ENCODE measurements at places on chromosomes 12 and 14. TPM values are rescaled to one million over a fixed set of nuclear protein-coding genes. Genes with fewer than 3 reads are reported as not detected.
A peak's percentile ranks its signal among the peaks of the same experiment; 100 is the strongest.

DNA sequence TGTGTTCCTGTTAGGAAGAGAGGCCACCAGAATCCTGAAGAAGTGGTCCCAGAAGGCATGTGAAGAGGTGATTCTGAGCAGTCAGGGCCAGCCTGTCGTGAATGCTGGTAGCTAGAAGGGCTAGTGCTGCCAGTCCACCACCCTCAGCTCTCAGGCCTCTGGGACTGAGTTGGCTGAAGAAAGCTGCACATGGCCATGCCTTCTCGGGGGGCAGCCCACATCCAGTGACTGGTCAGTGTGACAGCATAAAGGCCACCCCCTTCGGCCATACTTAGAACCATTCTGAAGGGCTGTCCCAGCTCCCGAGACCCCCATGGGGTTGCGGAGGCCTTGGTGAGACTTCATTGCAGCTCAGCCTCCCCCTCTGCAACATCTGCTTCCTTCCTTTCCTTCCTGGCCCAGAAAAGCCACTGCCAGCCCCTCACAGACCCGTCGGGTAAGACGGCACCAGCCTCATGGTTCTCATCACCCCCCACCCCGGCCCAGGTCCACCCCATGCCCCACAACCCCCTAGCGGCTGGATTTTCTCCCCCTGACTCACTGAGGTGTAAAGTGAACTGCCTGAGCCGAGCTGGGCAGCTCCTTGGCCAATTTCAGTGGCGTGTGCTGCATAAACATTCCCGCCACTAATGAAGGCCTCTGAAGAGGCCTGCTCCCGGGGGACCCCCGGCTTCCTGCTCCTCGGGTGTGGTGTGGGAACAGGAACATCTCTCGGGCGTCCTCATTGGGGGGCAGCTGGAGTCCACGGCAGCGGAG is 49.5 kb upstream of the DIO3 start:
- DNase-seq = no peak

DNA sequence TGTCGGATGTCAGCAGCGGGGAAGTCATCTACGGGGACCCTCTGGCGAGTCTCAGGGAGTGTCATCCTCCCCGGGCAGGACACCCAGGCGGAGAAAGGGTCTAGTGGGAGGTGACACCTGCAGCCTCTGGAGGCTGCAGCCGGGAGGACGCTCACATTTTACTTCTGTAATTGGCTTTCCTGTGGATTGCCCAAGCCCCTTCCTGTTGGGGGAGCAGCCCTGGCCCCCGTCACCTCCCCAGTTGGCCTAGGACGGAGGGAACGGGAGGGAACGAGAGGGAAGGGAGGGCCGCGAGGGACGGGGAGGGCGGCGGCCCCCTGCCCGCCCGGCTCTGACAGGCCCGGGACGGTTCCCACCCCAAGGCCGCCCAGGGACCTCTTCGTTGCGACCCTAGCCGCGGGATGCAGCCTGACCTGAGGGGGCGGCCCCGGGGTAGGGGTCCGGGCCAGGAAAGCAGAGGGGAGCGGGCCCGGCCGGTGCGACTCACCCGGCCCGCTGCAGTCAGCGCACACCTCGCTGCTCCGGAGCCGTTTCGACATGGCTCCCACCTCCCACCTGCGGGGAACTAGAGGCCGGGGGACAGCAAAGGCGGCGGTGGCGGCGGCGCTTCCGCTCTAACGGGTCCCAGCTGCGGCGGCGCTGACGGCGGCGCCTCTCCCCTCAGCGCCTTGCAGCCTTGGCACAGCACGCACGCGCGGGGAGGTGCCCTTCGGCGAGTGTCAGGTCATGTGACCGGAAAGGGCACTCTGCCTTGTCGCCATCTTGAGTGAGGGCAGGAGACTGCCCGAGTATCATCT is at the start of gene GIT2:
GIT2 (minus strand) TSS at position 683 of the 797 bp plus-strand sequence; CDS start at position 539, 144 bp downstream.
- peak; percentile 74 for DNase-seq

- no peak for DNase-seq
Observed at GRCh38 chr12:70560671-70561070, 76.6 kb downstream of the PTPRB start.

DNA sequence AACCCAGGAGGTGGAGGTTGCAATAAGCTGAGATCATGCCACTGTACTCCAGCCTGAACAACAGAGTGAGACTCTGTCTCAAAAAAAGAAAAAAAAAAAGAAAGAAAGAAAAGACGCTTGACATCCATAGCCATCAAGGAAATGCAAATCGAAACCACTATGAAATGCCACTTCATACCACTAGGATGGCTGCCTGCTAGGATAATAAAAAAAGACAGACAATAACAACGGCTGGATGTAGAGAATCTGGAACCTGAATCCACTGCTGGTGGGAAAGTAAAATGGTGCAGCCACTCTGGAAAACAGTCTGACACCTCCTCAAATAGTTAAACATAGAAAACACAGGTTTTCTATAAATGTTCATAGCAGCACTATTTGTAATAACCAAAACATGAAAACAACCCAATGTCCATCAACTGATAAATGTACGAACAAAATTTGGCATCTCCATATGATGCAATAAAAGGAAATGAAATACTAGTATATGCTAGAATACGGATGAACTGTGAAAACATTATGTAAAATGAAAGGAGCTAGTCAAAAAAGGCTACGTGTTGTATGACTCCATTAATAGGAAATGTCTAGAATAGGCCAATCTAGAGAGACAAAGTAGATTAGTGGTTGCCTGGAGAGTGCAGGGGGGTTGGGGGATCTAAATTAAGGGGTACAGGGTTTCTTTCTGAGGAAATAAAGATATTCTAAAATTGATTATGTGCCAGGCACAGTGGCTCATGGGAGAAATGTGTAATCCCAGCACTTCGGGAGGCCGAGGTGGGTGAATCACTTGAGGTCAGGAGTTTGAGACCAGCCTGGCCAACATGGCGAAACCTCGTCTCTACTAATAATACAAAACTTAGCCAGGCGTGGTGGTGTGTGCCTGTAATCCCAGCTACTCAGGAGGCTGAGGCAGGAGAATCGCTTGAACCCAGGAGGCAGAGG is 9.7 kb downstream of the WSB2 start:
- DNase-seq = no peak

GRCh38 chr12:1835211-1836131 is 15.1 kb downstream of the LRTM2 start:
- DNase-seq = no peak

DNA sequence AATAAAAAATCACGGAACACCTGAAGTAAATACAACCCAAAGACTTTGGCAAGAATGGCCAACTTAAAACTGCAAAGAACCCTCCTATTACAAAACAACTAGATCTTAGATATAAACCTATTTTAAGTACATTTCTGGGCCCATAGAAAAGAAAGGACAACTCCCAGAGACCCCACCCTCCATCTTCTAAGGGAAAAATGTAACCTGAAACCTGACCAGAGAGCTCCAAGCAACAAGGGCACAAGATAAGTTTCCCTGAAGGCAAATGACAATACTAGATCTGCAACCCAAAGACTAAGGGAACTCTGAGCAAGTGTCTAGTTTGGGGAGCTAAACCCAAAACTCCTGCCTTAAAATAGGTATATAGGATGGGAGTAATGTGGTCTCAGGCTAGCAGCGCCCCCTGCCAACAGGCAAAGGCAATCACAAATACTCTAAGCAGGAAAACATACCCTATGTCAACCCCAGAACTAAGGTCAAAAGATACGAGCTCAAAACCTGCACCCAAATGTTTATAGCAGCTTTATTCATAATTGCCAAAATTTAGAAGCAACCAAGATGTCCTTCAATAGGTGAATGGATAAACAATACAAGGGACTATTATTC is 218.9 kb downstream of the ITPR2 start:
- DNase-seq = no peak

- DNase-seq = no peak
Observed at GRCh38 chr12:19248929-19249602, 119.5 kb downstream of the PLEKHA5 start.

DNA sequence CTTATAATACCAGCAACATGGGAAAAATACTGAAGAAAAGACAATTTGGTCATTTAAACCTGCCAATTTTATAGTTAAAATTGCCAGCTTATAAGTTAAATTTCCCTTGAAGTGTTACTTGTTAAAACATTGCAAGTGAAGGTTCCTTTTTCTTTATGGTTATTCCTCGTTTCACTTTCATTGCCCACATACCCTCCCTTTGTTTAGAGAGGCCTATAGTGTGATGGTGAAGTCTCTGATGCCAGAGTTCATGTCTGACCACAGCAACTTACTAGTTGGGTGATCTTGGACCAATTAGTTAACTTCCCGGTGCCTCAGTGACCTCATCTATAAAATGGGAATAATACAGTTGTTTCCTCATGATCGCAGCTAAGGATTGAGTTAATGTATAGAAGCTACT is 173.5 kb downstream of the ANO6 start:
- no peak for DNase-seq

- DNase-seq = no peak
Observed at GRCh38 chr14:101472518-101472849, 88.8 kb upstream of the DIO3 start.

- no peak for DNase-seq
Observed at GRCh38 chr12:65500091-65500900, 221.8 kb downstream of the MSRB3 start.

DNA sequence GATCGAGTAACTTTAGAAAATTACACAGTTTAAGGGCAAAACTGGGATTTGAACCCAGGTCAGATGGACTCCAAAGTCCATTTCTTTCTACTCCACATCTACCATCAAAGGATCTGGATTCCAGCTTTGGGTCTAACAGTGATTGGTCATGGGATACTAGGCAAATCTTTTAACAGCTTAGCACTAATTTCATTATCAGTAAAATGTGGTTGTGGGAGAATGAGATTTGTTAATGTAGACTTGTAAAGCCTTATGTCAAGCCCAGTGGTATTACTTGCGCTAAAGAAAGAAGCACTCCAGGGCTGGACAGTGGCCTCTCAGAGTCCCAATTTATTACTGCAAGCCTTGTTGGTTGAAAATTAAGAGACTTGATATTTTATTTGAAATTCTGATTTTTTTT is 65.2 kb upstream of the MANSC4 start:
- DNase-seq = no peak

DNA sequence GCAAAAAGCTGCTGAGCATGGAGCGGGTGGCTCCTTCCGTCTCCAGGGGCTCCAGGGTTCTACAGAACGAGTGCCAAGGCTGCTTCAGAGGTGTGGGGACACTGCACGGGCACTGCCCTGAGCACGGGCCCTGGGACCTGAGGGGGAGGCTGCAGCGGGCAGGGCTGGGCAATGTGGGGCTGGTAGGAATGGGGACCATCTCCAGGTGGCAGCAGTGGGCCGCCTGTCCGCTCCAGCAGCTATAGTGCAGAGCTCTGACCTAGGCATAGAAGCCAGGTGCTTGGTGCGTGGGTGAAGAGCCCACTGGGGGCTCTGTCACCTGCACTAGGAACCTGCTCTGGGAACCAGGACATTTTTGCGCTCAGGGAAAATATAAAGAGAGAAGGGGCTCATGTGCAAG is 22.3 kb downstream of the HDAC7 start:
- no peak for DNase-seq

DNA sequence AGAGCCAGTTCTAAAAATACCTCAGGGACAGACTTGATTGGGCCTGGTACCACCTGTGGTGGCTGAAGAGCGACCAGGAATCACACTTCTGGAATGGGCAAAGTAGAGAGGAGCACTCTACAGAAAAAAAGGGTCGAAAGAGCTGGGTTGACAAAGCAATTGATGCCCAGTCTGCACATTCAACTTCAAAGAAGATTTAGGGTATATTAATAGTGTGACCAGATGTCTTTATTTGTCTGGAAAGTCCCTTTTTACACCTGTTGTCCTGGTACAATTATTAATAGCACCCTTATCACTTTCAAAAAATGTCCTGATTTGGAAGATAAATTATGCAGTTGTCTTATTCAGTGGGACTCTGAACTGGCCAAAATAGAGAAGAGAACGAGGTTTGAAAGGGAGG is 137.5 kb downstream of the DYRK2 start:
- no peak for DNase-seq

DNA sequence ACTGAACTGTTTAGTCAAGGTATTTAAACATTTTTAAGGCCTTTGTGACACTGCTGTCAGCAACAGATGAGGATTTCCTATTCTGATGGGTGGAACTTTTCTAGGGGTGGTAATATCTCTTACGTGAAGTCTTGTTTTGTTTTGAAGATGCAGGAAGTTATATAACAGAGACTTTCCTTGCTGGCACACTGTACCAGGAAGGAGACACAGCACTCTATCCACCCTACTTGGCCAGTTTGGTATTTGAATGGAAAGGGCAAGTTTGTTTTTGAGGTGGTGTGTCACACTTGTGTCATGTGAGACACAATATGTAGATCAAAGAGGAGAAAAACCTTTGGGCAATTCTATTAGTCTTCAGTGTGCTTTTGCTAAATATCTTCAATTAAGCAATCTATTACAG is 51.6 kb upstream of the SRP54 start:
- no peak for DNase-seq

DNA sequence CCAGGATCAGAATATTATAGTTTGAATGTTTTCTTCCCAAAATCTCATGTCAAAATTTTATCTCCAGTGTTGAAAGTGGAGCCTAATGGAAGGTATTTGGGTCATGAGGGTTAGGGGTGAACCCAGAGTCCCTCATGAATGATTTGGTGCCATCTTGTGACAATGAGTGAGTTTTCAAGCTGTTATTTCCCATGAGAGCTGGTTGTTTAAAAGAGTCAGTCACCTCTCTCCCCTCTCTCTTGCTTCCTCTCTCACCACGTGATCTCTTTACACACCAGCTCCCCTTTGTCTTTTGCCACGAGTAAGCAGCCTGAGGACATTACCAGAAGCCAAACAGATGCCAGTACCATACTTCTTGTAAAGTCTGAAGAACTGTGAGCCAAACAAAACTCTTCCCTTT is 561.6 kb downstream of the RERGL start:
- no peak for DNase-seq

DNA sequence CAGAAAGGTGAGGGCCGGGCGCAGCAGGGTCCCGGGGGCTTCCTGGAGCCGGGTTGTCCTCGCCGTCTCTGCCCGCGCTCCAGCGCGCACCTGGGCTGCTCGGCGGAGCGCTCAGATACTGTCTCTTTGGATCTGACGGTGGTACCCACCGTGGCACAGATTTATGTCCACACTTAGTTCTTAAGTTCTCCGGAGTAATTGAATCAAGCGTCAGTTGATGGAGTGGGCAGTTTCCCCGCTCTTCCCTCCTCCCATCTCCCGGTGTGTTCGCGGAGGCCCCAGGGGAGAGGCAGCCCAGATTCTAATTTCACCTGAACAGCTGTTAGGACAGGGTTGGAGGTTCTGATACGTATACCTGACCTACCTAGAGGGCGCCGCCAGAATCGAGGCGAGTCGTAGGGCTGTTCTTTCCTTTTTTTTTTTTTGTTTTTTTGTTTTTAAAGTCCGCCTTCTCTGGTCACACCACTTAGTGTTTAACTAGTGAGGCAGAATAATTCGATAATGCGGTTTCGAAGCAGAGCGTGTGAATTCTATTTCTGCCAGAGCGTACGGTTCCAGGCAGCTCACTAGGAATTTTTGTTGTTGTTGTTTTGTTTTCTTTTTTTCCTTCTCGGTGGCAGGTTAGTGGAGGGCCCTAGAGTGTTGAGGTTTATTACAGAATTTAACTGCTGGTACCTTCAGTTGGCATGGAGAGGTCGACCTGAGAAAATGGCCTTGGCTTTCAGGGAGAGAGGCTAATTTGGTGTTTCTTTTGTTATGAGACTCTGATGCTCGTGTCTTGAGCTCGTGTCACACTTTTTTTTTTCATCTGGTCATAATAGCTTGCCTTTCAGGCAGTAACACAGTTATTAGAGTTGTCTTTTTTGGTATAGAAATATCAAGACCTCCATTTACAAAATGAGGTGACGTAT is 22.3 kb upstream of the GNS start:
- no peak for DNase-seq

GRCh38 chr12:8970432-8970831 is 18.9 kb upstream of the KLRG1 start:
- no peak for DNase-seq

GRCh38 chr14:87156878-87157277 is 836.1 kb downstream of the GALC start:
- DNase-seq = no peak

Gene TCL1A
- total RNA-seq = not detected

Gene RAD9B
- total RNA-seq = 0.40 TPM

Gene IL26
- not detected for total RNA-seq

Measured in esophagus squamous epithelium (tissue), 5 donors.